ENCODE measurements at places on chromosomes 5 and 9. TPM values are rescaled to one million over a fixed set of nuclear protein-coding genes. Genes with fewer than 3 reads are reported as not detected.

- H3K36me3 ChIP-seq, result no peaks in the 10 kb centered on the region
- H3K4me3 ChIP-seq, result no peak overlapping the region
- H3K27ac ChIP-seq, result no peak overlapping the region
- DNase-seq, result no peak
- H3K4me1 ChIP-seq, result no peaks in the 10 kb centered on the region
Observed at GRCh38 chr9:27668280-27668679, 95.0 kb upstream of the C9orf72 start.

GRCh38 chr9:112446080-112446479 lies 40.5 kb upstream of the KIAA1958 start:
- H3K36me3 ChIP-seq, result peaks cover 23% of the 10 kb centered on the region
- H3K4me1 ChIP-seq, result no peaks in the 10 kb centered on the region
- no peak overlapping the region for H3K27ac ChIP-seq
- H3K4me3 ChIP-seq, result no peak overlapping the region

The FAF2 gene
- total RNA-seq, result 31.8 TPM

- H3K27me3 ChIP-seq, result no peaks in the 10 kb centered on the region
- H3K4me1 ChIP-seq, result peaks cover 19% of the 10 kb centered on the region
- no peak overlapping the region for H3K4me3 ChIP-seq
- no peaks in the 10 kb centered on the region for H3K36me3 ChIP-seq
Observed at GRCh38 chr9:98318834-98319478, 63.5 kb upstream of the TBC1D2 start.

- H3K4me1 ChIP-seq, result peaks cover 19% of the 10 kb centered on the region
- peak overlapping the region; percentile 41 for H3K27ac ChIP-seq
- H3K36me3 ChIP-seq, result no peaks in the 10 kb centered on the region
- no peak overlapping the region for H3K4me3 ChIP-seq
- no peak for DNase-seq
Observed at GRCh38 chr9:88748566-88749261, 213.7 kb downstream of the NXNL2 start.

DNA sequence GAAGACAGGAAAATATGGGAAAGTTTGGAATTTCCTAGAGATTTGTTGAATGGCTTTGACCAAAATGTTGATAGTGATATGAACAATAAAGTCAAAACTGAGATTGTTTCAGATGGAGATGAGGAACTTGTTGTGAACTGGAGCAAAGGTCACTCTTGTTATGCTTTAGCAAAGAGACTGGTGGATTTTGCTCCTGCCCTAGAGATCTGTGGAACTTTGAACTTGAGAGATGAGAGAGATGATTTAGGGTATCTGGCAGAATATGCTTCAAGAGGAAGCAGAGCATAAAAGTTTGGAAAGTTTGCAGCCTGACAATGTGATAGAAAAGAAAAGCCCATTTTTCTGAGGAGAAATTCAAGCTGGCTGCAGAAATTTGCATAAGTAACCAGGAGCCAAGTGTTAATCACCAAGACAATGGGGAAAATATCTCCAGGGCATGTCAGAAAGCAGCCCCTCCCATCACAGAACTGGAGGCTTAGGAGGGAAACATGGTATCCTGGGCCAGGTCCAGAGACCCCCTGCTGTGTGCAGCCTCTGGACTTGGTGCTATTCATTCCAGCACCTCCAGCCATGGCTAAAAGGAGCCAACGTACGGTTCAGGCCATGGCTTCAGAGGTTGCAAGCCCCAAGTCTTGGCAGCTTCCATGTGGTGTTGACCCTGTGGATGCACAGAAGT lies 114.3 kb upstream of the STARD4 start:
- H3K36me3 ChIP-seq, result no peaks in the 10 kb centered on the region
- no peaks in the 10 kb centered on the region for H3K4me1 ChIP-seq
- DNase-seq, result no peak
- no peak overlapping the region for H3K4me3 ChIP-seq

- DNase-seq, result no peak
- no peak overlapping the region for H3K4me3 ChIP-seq
- H3K27me3 ChIP-seq, result no peaks in the 10 kb centered on the region
Observed at GRCh38 chr9:8456344-8456743, 656.8 kb upstream of the DMAC1 start.

DNA sequence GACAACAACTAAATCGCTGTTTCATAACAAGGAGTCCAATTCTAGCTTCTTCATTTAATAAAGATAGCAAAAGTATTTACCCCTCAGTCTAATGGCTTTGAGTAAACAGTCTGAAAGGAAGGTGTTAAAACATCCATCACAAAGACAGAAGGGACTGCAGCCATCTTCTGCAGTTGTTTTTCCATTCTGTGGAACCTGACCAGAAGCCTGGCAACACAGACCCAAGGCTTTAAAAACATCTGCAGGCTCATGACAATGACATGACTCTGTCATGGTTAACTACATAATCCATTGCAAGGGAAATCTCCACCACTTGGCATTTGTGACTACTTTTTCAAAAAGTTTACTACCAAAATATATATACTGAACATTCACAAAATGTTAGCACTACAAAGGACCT lies 51.9 kb downstream of the ELL2 start:
- H3K36me3 ChIP-seq, result peaks cover 29% of the 10 kb centered on the region
- no peak overlapping the region for H3K27ac ChIP-seq
- H3K4me3 ChIP-seq, result no peak overlapping the region
- no peaks in the 10 kb centered on the region for H3K27me3 ChIP-seq
- DNase-seq, result no peak

- H3K4me3 ChIP-seq, result peak overlapping the region; percentile 81
- DNase-seq, result no peak
- H3K36me3 ChIP-seq, result no peaks in the 10 kb centered on the region
Observed at GRCh38 chr9:93574900-93575795, 1.2 kb upstream of the PHF2 start.

- H3K27ac ChIP-seq, result no peak overlapping the region
- no peaks in the 10 kb centered on the region for H3K27me3 ChIP-seq
- H3K36me3 ChIP-seq, result no peaks in the 10 kb centered on the region
Observed at GRCh38 chr5:54620141-54620933, 102.8 kb downstream of the SNX18 start.

DNA sequence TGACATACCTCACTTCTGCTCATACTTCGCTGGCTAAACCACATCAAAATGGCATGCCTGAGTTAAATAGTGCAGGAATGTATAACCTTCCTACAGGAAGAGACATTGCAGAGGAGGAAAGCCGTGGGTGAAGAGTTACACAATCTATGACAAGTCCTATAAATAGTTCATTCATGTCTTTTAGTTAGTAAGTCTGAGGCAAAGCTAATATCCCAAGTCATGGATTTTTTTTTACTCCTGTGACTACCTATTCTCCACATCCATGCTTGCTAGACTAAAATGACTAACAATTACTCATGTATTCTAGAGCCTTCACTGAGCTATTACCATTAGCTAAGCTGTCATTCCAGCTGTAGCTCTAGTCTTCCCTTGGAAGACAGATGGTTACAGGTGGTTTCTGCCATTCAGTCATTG lies 391.3 kb downstream of the NR2F1-AS1 start:
- no peak overlapping the region for H3K27ac ChIP-seq
- H3K4me1 ChIP-seq, result peaks cover 4% of the 10 kb centered on the region
- no peaks in the 10 kb centered on the region for H3K36me3 ChIP-seq
- no peak for DNase-seq
- no peaks in the 10 kb centered on the region for H3K27me3 ChIP-seq

- no peaks in the 10 kb centered on the region for H3K4me1 ChIP-seq
- no peak for DNase-seq
- no peak overlapping the region for H3K4me3 ChIP-seq
- no peaks in the 10 kb centered on the region for H3K27me3 ChIP-seq
- peaks cover 41% of the 10 kb centered on the region for H3K36me3 ChIP-seq
Observed at GRCh38 chr9:114029311-114030170, 48.6 kb downstream of the AMBP start.

The PARP8 gene
- 54.6 TPM for total RNA-seq

DNA sequence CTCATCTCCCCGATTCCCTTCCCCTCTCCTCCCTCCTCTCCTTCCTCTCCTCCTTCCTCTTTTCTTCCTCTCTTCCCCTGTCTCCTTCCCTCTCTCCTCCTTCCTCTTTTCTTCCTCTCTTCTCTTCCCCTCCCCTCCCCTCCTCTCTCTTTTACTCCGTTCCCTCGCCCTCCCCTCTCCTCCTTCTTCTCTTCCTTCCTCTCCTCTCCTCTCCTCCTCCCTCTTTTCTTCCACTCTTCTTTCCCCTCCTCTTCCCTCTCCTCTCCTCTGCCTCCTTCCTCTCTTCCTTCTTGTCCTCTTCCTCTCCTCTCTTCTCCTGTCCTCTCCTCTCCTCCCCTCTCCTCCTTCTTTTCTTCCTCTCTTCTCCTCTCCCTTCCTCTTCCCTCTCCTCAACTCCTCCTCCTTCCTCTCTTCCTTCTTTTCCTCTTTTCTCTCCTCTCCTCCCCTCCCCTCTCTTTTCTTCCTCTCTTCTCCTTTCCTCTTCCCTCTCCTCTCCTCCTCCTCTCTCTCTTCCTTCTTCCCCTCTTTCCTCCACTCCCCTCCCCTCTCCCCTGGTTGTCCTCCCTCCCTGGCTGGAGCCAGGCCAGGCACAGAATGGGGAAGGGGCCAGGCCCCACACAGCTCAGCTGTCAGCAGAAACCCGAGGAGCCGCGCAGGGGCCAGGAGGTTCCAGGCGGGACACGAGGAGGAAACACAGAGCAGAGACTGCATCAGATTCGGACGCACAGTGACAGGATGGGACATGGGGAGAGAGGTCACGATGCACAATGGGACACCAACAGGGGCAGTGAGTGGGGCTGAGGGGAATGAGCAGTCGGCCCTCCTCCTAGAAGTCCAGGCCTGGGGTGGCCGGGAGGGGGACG lies 48.0 kb downstream of the CAMK2A start:
- H3K27me3 ChIP-seq, result no peaks in the 10 kb centered on the region
- no peak for DNase-seq
- no peak overlapping the region for H3K27ac ChIP-seq
- H3K36me3 ChIP-seq, result no peaks in the 10 kb centered on the region

DNA sequence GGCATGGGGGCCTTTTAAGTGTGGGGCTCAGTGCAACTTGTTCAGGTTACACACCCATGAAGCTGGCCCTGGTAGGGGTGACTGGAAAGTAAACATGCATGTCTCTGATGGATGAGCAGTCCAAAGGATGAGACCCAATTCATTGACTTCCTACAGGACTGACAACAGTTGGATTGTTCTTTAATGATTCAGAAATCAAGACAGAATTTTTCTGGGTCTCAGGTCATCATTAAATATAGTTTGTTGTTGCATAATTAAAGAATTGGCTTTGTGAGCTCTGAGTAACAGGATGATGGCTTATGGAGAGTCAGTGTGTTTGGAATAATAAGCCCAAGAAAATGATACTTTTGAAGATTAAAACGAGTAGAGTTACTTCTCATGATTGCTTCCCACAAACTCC lies 604.2 kb upstream of the CLINT1 start:
- H3K4me3 ChIP-seq, result no peak overlapping the region
- DNase-seq, result no peak
- no peaks in the 10 kb centered on the region for H3K36me3 ChIP-seq
- H3K4me1 ChIP-seq, result peaks cover 22% of the 10 kb centered on the region
- H3K27me3 ChIP-seq, result no peaks in the 10 kb centered on the region
- no peak overlapping the region for H3K27ac ChIP-seq

GRCh38 chr9:121075251-121076036 lies 689 bp downstream of the CNTRL start:
- peaks cover 21% of the 10 kb centered on the region for H3K4me1 ChIP-seq
- DNase-seq, result no peak
- H3K27ac ChIP-seq, result peak overlapping the region; percentile 94

- no peaks in the 10 kb centered on the region for H3K36me3 ChIP-seq
- H3K4me3 ChIP-seq, result no peak overlapping the region
- DNase-seq, result peak; percentile 28
- no peaks in the 10 kb centered on the region for H3K4me1 ChIP-seq
Observed at GRCh38 chr5:1415626-1416360, 29.4 kb downstream of the SLC6A3 start.

DNA sequence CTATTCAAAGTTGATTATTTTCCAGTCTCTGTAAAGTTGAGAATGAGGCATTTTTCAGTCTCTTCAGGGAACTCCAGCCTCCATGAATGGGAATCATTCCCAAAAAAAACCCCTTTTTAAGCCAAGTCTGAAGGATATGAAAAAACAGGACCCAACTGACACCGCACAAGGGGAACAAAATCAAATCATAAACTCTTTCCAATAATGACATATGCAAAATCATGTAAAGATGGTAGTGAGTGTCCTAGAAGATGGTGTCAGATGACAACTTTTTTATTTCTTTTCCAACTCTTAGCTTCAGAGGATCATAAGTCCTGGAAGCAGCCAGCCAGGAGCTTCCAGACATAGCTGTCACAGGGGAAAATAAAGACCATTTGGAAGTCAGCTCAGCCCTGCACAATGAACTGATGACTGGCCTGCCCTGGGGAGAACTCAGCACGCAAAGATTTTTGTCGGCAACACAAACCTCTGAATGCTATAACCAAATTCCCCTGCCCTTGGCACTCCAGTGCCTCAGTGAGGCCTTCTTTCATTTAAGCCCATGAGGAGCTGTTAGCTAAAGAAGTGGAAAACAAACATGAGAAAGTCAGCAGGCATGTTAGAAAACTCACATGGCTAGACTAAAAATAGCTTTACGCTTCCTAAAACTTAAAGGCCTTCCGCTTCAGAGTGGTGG lies 85.4 kb downstream of the SLC1A3 start:
- no peak overlapping the region for H3K27ac ChIP-seq
- peaks cover 16% of the 10 kb centered on the region for H3K27me3 ChIP-seq
- no peak overlapping the region for H3K4me3 ChIP-seq
- no peak for DNase-seq
- peaks cover 36% of the 10 kb centered on the region for H3K4me1 ChIP-seq

GRCh38 chr9:95280745-95281144 lies 36.8 kb downstream of the FANCC start:
- H3K27ac ChIP-seq, result no peak overlapping the region
- no peaks in the 10 kb centered on the region for H3K36me3 ChIP-seq
- H3K4me1 ChIP-seq, result no peaks in the 10 kb centered on the region
- DNase-seq, result no peak

GRCh38 chr9:136774416-136775045 lies 10.2 kb upstream of the LCN15 start:
- H3K4me1 ChIP-seq, result no peaks in the 10 kb centered on the region
- no peaks in the 10 kb centered on the region for H3K36me3 ChIP-seq
- H3K27ac ChIP-seq, result no peak overlapping the region
- H3K4me3 ChIP-seq, result no peak overlapping the region

The FOCAD gene
- total RNA-seq, result 29.5 TPM

The LHX6 gene
- total RNA-seq, result 8.1 TPM

GRCh38 chr5:62689599-62690368 lies 111.2 kb downstream of the LRRC70 start:
- no peak for DNase-seq
- H3K4me3 ChIP-seq, result peak overlapping the region; percentile 13
- H3K27me3 ChIP-seq, result no peaks in the 10 kb centered on the region
- H3K27ac ChIP-seq, result no peak overlapping the region
- H3K36me3 ChIP-seq, result no peaks in the 10 kb centered on the region
- no peaks in the 10 kb centered on the region for H3K4me1 ChIP-seq

The CD180 gene
- 4.9 TPM for total RNA-seq

The RFESD gene
- 1.7 TPM for total RNA-seq

The IL4 gene
- not detected for total RNA-seq

All from lower lobe of right lung (tissue), 2 donors.